HT1080 (cell line): ENCODE measurements at places on chromosomes 16 and 17.
A peak's percentile ranks its signal among the peaks of the same experiment; 100 is the strongest.

DNA sequence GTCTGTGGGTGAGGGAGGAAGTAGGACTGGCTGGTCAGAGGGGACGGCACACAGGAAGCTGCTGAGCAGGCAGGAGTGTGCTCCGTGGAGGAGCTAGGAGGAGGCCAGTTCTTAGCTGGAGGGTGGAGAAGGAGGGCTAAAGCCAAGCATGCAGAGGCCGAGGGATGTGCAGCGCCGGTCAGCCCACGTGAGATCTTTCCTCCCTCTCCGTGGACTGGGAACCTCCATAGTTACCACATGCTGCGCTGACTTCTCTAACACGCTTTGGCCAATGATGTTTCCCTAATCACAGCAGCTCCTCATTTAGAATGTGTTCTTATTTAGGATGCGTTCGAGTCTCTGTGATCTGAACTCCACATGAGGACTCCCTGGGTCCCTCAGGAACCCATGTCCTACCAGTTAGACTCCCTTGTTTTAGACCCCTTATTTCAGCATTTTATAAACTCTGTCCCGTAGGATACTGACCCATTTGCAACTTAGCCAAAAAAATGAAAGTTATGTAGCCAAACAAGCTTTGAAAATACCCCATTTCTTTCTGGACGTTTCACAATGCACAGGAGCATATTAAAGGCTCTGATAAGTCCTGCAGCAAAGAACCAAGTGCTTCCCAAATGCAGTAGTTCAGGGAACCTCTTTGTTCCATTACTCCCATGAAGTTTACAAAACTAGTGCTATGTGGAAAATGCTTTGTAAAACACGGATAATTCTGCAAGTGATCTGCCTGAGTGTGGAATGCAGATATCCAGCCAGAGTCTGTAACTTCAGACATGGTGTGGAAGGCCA is 51.4 kb downstream of the IRF8 start:
- DNase-seq = no peak

- peak; percentile 11 for DNase-seq
Observed at GRCh38 chr16:24075931-24076716, 180.0 kb upstream of the CACNG3 start.

GRCh38 chr17:27157297-27157696 is 136.6 kb upstream of the WSB1 start:
- DNase-seq = no peak

- DNase-seq = no peak
Observed at GRCh38 chr16:66479661-66480264, 52.7 kb downstream of the BEAN1 start.
